ENCODE measurements at places on chromosomes 5 and 9. TPM values are rescaled to one million over a fixed set of nuclear protein-coding genes. Genes with fewer than 3 reads are reported as not detected.

- no peak for DNase-seq
Observed at GRCh38 chr9:135306699-135307098, 172.9 kb upstream of the PPP1R26 start.

DNA sequence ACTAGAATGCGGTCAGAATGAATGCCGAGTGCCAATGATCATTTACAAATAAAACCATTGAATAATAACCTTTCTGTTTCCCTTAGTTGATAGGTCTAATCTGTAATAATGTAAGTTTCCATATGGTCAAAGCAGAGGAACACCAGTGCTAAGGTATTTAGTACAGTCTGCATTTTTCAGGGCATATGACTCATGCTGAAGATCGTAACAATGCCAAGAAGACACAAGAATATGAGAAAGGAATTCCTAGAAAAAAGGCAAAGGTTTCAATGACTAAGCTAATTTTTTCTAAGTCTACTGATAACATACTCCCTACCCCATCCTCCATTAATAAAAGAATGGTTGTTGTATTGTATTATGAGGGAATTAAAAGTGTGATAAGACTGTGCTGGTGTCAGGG is 2.8 kb downstream of the OR1L8 start:
- DNase-seq: no peak

PDE8B gene
- total RNA-seq: 0.07 TPM

IGIP gene
- 6.5 TPM for total RNA-seq
